ENCODE measurements at places on chromosomes 5 and 9.

DNA sequence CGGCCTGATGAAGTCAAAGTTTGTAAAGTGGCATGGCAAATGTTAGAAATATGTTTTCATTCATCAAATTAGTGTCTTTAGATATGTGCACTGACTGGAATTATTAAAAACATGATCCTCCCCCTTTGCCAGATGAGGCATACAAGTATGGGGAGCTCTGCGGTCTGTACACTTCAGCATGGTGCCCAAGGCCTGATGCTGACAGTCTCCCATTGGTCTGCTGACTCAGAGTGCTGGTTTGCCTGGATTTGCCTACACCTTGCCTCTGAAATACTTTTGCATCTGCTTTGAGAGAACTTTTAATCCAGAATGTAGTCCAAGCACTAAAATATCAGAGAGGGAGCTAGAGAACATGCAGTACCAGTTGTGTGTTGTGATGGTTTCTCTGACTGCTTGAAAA lies 354.3 kb upstream of the ACTBL2 start:
- no peak for DNase-seq

DNA sequence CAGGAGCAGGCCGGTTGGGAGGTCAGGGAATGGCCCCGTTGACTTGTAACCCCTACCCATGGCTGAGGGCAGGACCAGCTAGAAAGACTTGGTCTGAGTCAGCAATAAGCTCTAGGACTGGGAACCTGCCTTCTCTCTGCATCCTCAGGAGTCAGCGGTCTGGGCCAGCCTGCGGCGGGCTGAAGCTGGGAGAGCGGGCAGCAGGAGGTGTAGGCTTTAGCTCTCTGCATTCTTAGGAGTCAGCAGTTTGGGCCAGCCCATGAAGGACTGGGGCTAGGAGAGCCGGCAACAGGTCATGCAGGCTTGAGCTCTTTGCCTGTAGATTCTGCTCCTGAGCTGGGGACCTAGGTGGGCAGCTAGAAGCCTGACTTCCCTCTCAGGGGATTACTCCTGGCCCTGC lies 6.4 kb upstream of the SMIM32 start:
- DNase-seq = no peak

DNA sequence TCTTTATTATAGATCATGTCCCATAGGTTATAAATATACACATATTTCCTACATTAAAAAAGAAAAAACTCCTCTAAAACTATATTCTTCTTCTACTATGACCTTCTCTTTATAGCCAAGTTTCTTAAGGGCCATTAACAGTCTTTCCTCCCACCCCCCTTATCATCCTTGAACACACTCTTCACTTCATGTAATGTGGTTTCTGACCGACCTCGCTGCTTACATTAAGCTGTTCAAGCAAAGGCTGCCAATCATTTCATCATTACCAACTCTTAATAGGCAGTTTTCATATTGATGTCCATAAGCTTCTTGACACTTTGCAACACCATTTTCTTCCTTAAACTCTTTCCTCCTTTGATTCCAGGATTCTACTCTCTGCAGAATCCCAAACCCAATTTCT lies 283.0 kb upstream of the PCSK5 start:
- DNase-seq = no peak

- no peak for DNase-seq
Measured at GRCh38 chr5:14217587-14217986, 74.4 kb downstream of the TRIO start.

DNA sequence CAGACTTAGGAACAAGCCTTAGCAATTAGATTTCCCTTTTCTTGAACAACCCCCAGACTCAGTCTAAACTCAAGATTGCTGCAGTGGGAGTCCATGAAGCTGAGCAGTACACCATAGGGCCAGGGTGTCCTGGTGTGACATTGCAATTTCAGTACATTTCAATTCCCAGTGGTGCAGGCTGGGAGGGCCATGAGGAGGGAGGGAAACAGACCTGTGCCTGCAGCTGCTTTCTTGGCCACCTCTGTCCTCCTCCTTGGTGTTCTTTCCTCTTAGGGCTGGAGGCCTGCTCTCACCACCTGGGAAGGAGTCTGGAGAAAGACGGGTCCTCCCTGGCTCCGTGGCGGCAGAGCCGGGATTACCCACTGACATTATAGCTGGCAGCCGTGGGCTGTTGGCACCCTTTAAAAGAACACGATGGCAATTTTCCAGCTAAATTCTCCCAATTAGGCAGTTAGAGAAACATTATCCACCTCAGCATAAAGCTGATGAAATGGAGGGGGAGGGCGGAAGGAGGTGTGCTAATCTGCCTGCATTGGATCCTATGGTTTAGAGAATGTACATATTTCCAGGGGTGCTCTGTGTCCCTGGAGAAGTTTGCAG lies 186.4 kb downstream of the SLIT3 start:
- DNase-seq = no peak

DNA sequence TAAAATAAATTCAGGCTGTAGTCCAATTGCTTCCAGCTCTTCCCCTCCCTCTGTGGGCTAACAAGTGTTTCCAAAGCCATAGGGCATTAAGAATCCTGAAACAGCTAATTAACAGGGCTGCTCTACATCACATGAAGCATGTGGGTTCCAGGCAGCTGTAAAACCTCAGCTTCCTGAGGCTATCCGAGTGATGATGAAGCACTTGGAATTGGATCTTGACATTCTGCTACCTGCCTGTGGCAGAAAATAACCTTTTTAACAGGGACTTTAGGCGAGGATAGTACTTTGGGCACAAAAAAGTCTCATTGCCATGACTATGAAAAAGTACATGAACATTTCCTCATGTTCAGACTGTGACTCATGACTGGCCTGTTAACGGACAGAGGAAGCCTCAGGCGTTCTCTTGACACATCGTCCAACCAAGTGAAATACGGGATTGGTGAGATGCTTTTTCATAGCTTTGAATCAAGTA lies 107.2 kb downstream of the PDE4D start:
- DNase-seq = no peak

DNA sequence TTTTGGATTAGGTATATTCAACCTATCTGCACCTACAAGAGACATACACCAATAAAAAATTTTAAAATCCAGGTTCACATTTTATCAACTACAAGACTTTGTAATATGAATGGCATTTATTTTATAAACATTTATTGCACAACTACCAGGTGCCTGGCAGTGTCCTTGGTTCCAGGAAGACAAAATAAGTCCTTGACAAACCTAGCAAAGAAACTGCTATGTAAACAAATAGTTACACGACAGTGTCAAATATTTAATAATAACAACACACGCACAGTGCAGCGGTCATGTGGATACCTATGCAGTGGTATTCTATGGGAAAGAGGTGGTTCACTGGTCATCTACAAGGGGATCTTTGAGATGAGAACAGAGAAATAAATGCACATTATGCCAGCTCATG lies 120.7 kb downstream of the MYO10 start:
- no peak for DNase-seq

DNA sequence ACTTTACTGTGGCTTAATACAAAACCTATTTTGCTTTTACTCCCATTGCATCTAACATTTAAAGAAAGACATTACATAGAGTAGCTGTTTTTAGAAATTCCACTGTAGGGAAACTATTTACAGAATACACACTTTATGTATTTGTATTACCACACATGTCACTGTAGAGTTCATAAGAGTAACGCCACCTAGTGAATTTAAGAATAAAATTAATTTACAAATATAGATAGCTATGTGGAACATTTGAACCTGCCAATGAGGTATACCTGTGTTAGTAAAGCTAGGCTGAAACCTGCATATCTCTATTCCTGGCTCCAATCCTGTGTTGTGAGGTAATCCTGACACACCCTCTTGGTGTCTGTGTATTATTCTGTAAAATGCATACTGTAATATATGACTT lies 234.4 kb downstream of the MAST4 start:
- no peak for DNase-seq

- DNase-seq = no peak
Measured at GRCh38 chr5:154244476-154244875, 53.9 kb downstream of the GALNT10 start.

GRCh38 chr5:158565017-158565789 lies 534.5 kb downstream of the EBF1 start:
- DNase-seq = no peak

All from activated T-cell treated with anti-CD3 and anti-CD28 coated beads for 24 hours (primary cell).